T follicular helper cell (primary cell): ENCODE measurements at places on chromosomes 2 and 18.
A peak's percentile ranks its signal among the peaks of the same experiment; 100 is the strongest.

DNA sequence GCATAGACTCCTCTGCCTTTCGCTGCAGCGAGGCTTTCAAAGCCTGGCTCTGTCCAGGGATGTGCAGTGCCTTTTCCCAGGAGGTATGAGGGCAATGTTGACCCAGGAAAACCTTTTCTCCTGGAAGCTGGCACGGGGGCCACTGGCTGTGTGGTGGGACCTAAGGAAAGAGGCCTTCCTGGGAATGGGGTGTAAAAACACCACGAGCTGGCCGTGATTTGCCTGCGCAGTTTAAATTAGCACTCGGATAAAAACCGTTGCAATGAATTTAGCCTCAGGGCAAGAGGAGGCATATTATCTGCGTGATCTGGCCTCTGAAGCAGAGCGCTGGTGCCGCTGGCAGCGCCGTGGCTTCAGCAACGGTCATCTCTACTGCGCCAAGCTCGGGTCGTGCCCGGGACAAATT, 3.0 kb downstream of the OSR1 start:
- no peak for DNase-seq

DNA sequence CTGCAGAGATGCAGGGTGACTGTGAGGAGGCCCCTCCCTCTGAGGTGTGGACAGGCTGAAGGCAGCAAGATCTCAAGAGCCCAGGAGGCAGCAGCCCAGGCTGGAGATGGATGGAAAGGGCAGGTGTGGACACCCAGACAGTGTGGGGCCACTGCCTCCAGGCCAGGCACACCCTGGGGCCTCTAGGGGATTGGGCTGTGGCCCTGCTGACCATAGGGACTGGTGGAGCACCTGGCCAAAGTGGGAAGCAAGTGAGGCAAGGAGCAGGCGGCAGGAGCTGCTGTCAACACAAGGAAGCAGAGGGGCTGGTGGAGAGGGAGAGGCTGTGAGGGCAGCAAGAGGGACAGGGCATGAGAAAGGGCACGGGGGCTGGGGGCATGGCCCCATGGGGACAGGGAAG, 10.8 kb downstream of the SNED1 start:
- no peak for DNase-seq

- no peak for DNase-seq
Observed at GRCh38 chr2:234795272-234795920, 156.4 kb upstream of the SH3BP4 start.

DNA sequence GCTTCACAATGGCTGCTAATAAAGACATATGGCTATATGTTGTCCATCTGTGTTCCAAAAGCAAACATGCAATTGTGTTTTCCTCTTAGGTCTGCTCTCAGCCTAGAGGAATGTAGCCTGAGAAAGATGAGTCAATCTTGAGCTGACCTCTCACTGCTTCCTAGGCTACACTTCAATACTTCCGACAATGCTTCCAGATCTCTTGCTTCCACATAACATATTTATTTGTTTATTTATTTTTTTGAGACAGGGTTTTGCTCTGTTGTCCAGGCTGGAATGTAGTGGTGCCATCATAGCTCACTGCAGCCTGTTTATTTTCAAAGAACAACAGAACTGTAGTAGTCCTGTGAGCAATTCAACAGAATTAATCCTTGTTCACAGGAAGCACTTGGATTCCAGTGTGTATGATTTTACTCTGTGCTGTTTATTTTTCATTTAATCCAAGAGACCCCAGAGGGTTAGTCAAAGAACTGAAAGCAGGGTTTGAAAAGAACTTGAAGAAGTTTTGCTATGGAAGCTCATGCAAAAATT, 437.9 kb downstream of the TXNL1 start:
- no peak for DNase-seq

GRCh38 chr2:208406474-208407451, at the start of gene PTH2R:
Gene PTH2R, plus strand, starts transcription at chr2:208406792. Its CDS starts 252 bp downstream, at chr2:208407044.
- no peak for DNase-seq

GRCh38 chr2:233036162-233036838, 3.8 kb downstream of the NEU2 start:
- no peak for DNase-seq

DNA sequence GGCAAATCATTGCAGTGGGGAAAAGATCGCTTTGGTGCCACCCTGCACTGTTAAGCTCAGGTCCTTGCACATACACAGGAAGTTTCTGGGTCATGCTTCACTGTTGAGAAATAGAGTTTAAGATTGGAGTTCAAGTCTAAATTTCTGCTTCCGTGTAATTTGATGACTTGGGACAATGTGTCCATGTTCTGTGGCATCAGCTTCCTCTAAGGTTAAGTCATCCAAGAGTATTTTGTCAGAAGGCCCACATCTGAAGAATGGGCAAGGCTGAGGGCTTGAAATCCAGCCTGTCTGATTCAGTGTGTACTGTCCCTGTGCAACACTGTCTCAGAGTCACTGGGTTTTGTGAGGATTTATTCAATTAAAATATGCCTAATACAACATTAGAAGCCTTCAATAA, 880.7 kb downstream of the SUCLG1 start:
- DNase-seq = no peak

DNA sequence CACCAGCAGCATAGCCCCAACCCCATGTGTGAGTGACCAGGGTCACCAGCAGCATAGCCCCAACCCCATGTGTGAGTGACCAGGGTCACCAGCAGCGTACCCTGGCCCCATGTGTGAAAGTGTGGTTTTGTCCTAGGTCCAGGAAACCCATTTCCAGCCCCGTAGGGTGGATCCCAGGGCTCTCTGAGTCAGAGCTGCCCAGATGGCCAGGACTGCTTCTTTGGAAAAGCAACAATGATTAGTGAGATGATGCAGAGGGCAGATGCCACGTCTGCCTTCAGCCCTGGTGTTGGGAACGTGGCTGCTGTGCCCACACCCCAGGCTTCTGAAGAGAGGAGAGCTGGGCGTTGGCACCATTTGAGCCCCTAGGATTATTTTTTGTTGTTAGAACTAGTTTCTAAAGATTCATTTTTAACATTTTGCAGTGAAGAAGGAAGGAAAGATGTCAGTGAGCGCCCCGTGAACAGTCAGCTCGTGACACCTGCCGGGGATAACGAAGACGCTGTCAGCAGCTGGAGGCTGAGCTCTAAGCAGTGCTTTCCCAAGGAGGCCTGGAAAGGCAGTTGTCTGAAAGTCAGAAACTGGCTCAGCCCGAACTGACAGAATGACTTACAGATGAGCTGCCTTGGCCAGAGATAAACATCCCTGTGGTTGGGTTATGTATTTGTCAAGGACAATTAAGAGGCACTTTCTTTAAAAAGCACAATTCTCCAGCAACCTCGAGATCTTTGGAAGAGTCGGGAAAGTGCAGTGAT, 32.1 kb upstream of the KCNG2 start:
- no peak for DNase-seq

- no peak for DNase-seq
Observed at GRCh38 chr18:59549503-59550173, 147.6 kb downstream of the CCBE1 start.

DNA sequence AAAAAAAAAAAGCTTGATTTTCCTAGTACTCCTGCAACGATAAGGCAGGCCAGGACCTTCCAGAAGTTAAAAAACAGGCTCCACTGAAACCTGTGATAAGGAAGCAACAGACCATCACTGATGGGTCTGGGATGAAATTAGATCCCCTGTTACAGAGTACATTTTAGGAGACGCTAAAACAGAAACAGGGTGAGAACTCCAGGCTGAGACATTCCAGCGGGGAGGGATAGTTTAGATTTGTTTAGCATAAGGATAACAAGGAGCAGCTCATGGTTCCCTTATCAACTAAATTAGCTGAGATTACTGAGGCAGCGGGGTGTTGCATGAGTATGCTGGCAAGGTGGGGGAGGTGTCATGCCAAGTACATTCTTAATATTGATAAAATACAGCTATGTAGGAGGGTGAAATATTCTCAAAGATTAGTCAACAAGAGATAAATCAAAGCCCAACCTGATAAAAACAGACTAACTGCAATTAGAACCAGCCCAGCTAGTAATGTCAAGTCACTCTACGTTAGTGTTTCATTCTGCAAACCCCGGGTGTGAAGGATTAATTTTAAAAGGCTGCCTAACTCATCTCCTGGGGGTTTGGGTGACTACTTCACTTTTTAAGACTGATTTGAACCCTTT, 75.0 kb upstream of the BZW1 start:
- DNase-seq = no peak

GRCh38 chr18:59502274-59503175, 143.5 kb upstream of the LMAN1 start:
- no peak for DNase-seq

GRCh38 chr18:61129001-61129400, 204.2 kb upstream of the CDH20 start:
- DNase-seq = no peak

DNA sequence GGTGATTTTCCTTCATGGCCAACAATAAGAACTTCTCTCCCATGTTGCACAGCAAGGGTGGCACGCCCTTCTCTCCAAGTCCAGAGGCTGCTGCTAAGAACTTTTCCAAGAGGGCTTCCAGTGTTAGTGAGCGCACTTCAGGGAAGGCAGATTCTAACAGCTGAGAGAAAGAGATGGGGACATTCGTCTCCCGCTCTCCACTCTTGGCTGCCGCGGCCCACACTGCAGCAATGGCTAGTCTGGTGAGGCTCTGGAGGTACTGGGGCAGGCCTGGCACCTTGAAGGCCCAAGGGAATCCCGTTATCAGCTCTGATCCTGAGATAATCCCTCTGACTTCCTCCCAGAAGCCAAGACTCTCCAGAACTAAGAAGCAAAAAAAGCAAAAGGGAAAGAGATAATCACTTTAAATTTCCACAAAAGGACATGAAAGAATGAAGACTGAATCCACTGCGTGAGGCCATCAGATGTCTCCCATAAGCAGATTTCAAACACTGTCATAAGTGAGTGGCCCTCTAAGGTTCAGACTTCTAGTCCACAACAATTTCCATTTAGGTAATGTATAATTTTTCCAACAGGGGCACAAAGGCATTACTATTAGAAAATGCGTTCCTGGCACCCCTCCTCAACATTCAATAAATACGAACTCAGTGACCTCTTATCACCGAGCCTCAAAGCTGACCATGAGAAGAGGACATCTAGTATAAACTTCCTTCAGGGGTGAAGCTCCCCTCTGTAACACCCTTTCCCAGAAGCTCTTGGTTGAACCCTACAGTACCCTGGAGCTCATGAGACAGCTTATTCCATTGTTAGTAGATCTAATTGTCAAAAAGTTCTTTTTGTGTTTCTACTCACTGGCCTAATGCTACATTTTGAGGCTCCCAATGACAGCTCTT, 66.7 kb upstream of the ZFP36L2 start:
- DNase-seq = no peak

GRCh38 chr18:44730803-44731529, 50.3 kb downstream of the SETBP1 start:
- DNase-seq = no peak

DNA sequence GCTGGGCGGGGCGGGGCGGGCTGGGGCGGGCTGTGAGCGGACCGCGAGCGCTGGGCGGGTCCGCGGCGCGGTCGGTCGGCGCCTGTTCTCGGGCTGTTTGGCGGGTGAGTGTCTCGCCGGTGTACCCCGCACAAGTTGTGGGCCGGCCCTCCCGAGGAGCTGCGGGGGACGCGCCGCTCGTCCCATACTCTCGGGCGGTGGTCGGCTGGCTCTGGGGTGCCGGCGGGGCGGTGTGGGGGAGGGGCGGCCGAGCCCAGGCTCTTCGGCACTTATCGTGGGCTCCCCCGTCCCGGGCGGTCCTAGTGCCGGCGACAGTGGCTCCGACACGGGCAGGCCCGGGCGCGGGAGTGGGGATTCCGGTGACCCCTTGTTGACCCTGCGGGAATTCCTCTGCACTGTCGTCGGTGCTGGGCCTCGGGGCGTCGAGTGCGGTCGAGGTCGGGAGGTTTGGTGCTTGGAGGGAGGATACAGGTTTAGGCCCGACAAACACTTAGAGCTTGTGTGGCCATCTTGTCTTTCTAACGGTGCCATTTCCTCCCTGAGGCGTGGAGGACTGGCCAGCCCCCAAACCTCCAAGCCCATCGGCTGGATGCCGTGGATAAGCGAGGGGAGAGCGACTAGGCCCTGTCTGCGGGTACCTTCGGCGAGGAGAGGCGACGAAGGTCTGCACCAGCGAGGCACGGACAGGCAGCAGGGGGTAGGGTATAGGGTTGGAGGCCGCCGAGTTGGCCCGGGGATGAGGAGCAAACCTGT, at the start of gene SEPTIN2:
SEPTIN2 (plus strand) TSS at position 47 of the 753 bp plus-strand sequence. CDS start 8,308 bp downstream, outside the sequence.
- no peak for DNase-seq

- no peak for DNase-seq
Observed at GRCh38 chr18:74806700-74807416, 209.2 kb downstream of the ZNF407 start.

DNA sequence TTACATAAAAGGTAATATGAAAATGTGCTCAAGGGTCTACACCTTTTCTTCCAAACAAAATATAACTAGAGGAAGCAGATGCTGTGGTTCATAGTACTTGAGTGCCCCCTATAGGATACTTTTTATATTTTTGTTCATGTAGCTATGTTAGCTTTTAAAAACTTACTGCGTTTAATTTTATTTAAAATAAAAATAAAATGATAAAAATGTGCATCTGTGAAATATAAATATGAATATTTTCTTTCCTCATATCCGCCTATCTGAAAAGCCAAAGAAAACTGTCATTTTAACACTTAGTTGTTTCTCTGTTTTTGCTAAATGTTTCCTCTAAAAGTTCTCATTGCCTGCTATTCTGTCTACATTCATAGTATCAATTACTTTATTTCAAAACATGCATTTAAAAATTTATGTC, 9.6 kb upstream of the LRP1B start:
- no peak for DNase-seq

- no peak for DNase-seq
Observed at GRCh38 chr2:182818501-182818900, 47.9 kb downstream of the FRZB start.

DNA sequence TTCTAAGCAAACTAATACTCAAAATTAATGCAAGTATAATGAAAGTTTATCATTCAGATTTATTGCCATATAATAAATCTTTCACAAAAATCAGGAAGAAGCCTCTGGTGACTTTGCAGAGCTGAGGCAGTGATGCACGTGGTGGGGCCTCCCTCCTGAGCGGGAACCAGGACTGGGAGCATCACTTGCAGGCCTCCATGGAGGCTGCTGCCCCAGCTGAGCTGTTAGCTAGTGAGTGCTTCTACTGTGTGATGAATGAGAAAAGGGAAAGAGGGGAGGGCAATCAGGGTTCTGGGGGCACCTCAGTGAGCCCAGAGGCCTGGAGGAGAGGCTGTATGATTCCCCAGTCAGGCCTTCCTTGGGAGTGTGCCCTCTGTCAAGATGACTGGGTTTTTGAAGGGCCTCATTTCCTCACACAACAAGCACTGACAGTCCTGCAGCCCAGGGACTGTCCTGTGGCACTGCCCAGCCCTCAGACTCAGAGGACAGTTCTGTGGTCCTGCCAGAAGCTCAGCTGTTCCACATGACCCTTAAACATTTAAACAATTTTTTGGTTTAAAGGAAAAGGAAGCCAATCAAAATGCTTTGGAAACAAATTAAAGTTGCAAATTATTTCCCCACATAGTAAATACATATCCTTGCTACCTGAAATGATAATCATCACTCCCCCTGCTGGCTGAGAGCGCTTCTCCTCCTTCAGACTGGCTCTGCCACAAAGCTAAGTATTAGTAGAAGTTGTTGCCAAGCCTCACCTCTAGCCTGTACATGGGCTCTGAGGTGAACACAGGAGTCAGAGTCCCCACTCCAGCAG, 90.9 kb upstream of the SMAD7 start:
- DNase-seq = peak; percentile 38

- no peak for DNase-seq
Observed at GRCh38 chr2:145220496-145220895, 700.6 kb upstream of the ZEB2 start.
